ENCODE measurements at places on chromosomes 13 and 19.

DNA sequence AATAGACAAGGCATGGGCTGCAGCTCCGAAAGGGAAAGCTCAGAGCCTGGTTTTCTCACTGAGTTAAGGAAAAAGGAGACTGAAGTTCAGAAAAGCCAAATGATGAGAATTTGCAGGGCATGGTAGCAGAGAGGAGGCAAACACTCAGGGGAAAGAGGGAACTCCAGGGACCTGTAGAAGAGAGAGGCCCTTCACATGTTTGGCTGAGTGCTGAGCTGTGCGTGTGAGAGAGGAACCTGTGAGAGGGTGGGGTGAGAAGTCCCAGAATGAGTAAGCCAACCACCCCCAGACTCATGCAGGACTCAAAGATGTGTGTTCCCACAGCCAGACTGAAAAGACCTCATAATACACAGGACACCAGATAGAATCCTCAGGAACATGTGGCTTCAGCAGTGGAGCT lies 2.8 kb upstream of the CRYL1 start:
- DNase-seq, result no peak

- no peak for DNase-seq
Observed at GRCh38 chr19:48779636-48780035, 24.3 kb downstream of the FGF21 start.

- peak; percentile 49 for DNase-seq
Observed at GRCh38 chr19:38394488-38394887, 6.0 kb downstream of the SPRED3 start.

DNA sequence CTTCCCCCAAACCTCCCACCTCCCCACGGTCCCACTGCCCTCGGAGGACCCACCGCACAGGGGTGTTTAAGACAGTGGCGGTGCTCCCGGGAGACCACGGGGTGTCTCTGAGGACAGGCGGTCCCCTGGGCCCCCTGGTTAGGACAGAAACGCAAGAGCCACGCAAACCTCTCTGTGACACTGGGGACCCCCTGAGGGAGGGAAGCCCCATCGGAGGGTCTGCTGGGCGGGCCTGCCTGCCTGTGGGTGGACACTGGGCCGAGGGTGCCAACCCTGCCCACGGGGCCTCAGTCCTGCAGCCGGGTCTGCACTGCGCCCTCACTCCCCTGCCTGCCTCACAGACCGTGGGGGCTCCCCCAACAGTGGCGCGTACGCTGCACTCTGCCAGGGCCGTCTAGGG lies 17.5 kb downstream of the MCF2L start:
- no peak for DNase-seq

- no peak for DNase-seq
Observed at GRCh38 chr19:57327993-57328392, 7.7 kb downstream of the ZNF543 start.

GRCh38 chr13:31207661-31208552 lies 8.1 kb downstream of the B3GLCT start:
- no peak for DNase-seq

DNA sequence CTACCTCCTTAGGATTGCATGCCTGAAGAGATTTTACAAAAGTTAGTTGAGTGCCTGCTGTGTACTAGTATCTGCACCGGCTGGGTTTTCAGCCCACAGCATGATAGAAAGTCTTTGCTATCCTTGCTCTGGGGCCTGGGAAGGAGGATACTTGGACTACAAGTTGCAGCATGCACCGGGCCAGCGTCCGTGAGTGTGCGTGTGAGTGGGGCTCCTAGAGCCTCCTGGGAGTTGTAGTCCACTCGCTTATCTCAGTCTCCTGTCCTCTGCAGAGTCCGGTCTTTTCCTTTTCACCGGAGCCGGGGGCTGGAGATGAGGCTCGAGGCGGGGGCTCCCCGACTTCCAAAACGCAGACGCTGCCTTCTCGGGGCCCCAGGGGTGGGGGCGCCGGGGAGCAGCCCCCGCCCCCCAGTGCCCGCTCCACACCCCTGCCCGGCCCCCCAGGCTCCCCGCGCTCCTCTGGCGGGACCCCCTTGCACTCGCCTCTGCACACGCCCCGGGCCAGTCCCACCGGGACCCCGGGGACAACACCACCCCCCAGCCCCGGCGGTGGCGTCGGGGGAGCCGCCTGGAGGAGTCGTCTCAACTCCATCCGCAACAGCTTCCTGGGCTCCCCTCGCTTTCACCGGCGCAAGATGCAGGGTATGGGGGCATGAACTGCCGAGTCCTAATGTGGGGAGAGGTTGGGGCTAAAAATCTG lies 20.6 kb downstream of the BRSK1 start:
- no peak for DNase-seq

GRCh38 chr19:49713236-49713845 lies 22.4 kb downstream of the CPT1C start:
- DNase-seq, result no peak

DNA sequence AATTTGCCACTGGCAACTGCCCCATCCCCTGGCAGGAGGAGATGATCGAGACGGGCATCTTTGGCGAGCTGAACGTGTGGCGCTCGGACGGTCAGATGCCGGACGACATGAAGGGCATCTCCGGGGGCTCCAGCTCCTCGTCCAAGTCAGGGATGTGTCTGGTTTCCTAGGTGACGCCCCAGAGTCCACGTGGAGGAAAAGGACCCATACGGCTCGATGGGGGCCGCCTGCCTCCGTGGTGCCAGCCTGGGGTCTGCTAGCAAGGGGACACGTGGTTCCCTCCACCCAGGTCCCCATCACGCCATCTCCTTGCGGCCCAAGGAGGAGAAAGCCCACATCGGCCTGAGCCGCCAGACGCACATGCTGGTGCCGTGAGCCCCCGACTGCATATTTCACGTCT lies 23.8 kb upstream of the TMEM255B start:
- no peak for DNase-seq

DNA sequence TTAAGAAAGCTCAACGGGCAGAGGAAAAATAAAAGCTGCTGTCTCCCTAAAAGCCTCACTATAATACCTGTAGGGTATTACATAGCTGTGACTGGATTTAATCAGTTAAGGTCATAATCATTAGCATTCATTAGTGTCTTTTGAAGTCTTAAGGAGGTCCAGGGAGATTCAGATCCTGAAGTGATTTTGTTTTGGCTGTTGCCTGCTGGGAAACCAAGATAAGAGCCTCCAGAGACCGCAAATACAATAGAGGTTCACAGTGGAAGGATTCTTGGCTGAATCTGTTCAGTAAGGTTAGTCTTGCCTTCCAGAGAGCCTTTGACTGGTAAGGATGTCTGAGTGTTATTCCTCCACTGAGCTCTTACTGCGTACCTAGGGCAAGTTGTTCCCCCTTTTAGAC lies 54.0 kb upstream of the TNFRSF19 start:
- no peak for DNase-seq

DNA sequence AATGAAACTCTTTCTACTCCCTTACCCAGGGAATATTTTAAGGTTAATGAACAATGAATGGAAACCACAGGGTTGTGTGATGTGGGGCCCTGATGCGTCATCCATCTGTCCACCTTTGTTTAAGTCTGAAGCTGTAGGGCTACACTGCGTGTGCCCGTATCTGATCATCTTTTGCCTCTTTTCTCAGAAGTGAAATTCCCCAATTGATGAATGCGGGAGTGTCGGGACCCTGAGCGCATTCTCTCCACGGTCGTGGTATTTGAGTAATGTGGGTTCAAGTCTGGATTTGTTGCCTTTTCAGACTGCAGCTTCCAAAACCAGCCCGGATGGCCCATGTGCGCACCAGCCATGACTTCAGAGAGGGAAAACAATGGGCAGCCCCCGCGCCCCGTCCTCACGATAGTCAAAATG lies 112.3 kb downstream of the COL4A2 start:
- no peak for DNase-seq

Measured in T-helper 9 cell (primary cell).